CD4-positive, alpha-beta T cell treated with Interleukin-10 for 1 hour (primary cell): ENCODE measurements at places on chromosomes 7 and 10.

DNA sequence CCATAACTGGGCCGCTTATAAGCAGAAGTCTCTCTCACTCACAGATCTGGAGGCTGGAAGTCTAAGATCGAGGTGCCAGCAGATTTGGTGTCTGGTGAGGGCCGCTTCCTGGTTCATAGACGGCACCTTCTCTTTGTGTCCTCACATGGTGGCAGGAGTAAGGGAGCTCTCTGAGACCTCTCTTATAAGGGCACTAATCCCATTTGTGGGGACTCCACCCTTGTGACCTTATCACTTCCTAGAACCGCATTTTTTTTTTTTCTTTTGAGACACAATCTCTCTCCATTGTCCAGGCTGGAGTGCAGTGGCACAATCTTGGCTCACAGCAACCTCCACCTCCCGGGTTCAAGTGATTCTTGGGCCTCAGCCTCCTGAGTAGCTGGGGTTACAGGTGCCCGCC is 8.1 kb downstream of the FBH1 start:
- DNase-seq = no peak

GRCh38 chr10:121526801-121527221 is 71.4 kb downstream of the FGFR2 start:
- no peak for DNase-seq

GRCh38 chr7:30852308-30852684 is 59.4 kb upstream of the AQP1 start:
- no peak for DNase-seq

- no peak for DNase-seq
These were observed 38.1 kb downstream of the FAM107B start for GRCh38 chr10:14736600-14737081.

GRCh38 chr7:114047889-114048288 is 129.1 kb upstream of the PPP1R3A start:
- peak; percentile 15 for DNase-seq

DNA sequence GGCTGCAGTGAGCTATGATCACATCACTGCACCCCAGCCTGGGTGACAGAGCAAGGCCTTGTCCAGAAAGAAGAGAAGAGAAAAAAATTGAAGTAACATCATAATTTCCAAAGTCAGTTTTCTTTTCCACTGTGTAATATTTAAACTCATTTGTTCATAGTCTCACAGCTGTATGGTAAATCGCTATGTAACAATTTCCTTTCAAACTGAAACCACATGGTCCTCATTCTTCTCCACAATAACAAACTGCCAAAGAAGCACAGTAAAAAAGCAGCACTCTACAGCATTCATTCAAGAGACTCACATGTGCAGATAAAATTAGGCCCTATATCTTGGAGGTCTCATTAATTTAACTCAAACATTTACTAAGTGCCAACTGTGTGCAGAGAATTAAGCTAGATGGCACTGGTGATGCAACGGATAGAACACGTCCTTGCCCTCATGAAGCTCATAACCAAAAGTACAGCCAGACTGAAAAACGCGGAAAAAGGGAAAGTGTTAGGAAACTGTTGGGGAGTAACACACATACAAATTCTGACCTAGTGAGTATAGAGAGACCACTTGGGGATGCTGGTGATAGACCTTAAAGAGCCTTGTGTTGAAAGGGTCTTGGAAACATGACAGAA is 174.0 kb upstream of the KCTD7 start:
- no peak for DNase-seq

- DNase-seq = no peak
These were observed 350.8 kb downstream of the PLXNA4 start for GRCh38 chr7:132225216-132226030.

DNA sequence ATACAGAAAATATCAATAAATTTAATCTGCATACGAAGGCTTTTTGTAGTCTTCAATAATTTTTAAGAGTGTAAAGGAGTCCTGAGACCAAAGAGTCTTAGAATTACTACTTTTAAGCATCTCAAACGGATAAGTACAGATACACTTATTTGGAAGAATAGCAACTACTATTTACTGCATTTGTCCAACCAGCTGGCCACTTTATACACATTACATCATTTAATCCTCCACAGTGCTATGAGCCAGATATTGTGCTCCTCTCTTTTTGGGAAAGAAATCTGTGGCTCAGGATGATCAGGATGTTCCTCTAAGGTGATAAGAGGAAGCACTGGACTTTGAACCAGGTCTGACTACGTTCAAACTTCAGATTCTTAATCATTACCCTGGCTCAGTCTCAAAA is 588.6 kb upstream of the LRRTM3 start:
- no peak for DNase-seq

GRCh38 chr10:129328546-129328945 is 138.5 kb upstream of the MGMT start:
- no peak for DNase-seq

DNA sequence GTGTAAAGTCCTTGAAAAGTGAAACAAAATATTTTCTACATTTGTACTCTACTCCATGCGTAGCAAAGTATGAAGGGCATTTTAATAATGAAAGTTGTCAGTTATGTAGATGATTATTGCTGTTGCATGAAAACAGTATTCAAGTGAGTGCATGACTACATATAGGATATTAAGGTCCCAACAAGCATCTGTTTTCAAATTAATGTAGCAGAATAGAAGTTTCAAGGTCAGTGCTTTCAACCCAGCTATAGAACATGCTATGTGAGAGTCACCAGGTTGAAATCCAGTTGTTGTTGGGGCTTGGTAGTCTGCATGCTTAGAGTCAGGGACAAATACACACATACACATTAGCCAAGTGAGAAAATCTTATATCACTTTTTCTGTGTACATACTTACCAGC is 14.8 kb downstream of the CD36 start:
- no peak for DNase-seq

- DNase-seq = no peak
These were observed 30.9 kb upstream of the VCL start for GRCh38 chr10:73967022-73967429.

DNA sequence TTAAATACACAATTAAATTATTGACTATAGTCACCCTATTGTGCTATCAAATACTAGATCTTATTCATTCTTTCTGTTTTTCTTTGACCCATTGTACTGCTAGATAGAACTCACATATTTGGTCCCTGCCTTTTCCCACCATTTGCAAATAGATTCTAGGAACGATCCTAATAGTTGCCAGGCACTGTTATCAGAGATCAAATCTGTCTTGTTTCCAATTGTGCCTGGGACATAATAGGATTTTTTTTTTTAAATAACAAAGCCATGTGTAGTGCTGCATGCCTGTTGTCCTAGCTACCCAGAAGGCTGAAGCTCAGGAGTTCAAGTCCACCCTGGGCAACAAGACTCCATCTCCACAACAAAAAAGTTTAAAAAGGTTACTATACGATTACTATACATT is 72.0 kb downstream of the C1GALT1 start:
- DNase-seq = no peak

- DNase-seq = peak; percentile 95
These were observed at the start of the genes BUD23 and DNAJC30 for GRCh38 chr7:73683056-73683787. Gene BUD23 (plus strand): TSS chr7:73683597. CDS start chr7:73683626, 29 bp downstream. Gene DNAJC30 (minus strand): TSS chr7:73683453. CDS start chr7:73683423, 30 bp downstream.

- no peak for DNase-seq
These were observed 5.6 kb downstream of the DPYSL4 start for GRCh38 chr10:132192076-132192975.

- no peak for DNase-seq
These were observed 61.7 kb upstream of the PPIF start for GRCh38 chr10:79285315-79286197.

DNA sequence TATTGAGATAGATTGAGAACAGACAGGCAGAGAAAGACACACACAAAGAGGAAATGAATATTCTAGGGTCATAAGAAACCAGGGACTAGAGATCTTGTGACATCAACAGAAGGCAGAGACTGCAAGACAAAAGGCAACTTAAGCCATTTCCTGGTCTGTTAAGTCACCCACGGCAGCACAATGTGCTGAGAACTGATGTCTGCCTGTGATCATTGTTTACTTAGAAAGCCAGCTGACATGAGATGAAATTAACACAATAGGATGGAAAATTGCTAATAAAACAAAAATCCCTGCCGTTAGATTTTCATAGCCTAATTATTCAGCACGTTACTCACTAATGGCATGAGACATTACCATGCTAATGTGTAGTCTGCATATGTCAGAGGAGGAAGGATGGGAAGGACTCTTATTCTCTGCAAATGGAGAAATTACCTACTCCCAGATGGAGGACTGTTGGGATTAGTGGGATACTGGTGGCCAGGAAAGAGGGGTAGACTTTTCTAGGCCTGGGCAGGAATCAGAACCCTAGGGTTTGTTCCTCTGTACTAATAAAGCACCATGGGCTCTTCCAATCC is 191.3 kb upstream of the PODXL start:
- no peak for DNase-seq

- no peak for DNase-seq
These were observed 13.3 kb upstream of the AKR1B10 start for GRCh38 chr7:134514106-134514505.

DNA sequence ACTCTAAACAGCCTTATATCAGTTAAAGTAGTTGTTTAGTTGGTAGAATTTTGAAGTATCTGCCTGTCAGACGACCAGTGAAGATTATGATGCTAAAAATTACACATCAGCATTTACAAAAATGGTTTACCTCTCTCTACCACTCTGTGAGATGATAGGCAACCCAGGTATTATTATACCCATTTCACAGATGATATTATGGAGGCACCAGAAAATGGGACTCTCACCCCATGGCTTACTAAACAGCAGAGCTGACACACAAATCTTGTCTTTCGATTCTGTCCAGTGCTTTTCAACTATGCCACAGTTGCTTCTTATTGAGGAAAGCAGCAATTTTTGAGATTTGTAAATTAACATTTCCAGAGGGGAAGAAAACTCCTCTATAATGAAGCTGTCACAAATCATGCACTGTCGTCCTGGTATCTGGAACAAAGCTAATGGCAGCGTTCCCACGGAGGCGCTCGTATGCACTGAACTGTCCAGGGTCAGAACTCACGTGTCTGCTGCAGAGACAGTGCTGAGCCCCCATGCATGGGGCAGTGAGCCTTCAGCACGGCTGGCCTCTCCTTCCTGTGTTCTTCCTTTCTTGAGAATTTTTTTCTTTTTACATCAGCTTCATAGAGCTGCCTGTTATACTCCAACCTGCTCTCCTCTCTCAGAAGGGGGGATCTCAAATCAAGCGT is 381.1 kb downstream of the SDK1 start:
- DNase-seq = no peak

GRCh38 chr7:131087756-131088658 is 239.7 kb upstream of the MKLN1 start:
- no peak for DNase-seq

DNA sequence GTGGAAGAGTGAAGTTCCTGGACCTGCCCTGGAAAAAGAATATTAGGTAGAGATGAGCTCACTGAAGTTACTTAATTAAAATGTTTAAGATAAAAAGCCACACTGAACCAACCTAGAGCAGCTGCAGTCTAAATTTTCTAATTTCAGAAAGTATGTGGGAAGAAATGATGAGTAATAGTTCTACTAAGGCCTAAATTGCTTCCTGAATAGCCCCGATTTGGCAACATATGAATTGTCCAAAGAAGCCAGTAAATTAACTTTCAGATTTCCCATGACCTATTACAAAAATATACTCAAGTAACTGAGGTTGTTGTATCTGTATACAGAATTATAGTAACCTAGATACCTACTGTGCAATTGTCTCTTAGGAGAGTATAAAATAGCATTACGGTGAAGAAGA is 312.6 kb downstream of the IPMK start:
- no peak for DNase-seq

- peak; percentile 57 for DNase-seq
These were observed 1.5 kb downstream of the IPMK start for GRCh38 chr10:58266003-58266825.
